Hepatocyte (in vitro differentiated cells): ENCODE measurements at places on chromosomes 2 and 18. TPM values are rescaled to one million over a fixed set of nuclear protein-coding genes. Genes with fewer than 3 reads are reported as not detected.
A peak's percentile ranks its signal among the peaks of the same experiment; 100 is the strongest.

GPAT2 gene
- 0.29 and 0.31 TPM in 2 replicates for polyA plus RNA-seq

DNA sequence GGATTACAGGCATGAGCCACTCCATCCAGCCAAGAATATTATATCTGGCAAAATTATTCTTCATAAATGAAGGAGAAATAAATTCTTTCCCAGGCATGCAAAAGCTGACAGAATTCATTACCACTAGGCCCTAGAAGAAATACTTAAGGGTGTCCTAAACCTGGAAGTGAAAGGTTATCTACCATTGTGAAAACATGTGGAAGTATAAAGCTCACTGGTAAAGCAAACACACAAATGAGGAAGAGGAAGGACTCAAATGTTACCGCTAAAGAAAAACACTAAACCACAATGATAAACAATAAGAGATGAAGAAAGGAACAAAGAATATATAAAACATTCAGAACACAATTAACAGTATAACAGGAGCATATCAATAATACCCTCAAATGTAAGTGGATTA lies 171.8 kb downstream of the CAMKMT start:
- no peaks in the 10 kb centered on the region for H3K27me3 ChIP-seq
- no peaks in the 10 kb centered on the region for H3K4me1 ChIP-seq
- no peak overlapping the region for H3K27ac ChIP-seq
- DNase-seq: no peak
- H3K36me3 ChIP-seq: no peaks in the 10 kb centered on the region
- no peak overlapping the region for H3K4me3 ChIP-seq

GRCh38 chr18:79927607-79928562 lies 23.6 kb downstream of the SLC66A2 start:
- no peaks in the 10 kb centered on the region for H3K27me3 ChIP-seq
- DNase-seq: no peak

- H3K4me3 ChIP-seq: no peak overlapping the region
- DNase-seq: peak; percentile 50
- H3K36me3 ChIP-seq: no peaks in the 10 kb centered on the region
- no peaks in the 10 kb centered on the region for H3K27me3 ChIP-seq
- H3K27ac ChIP-seq: peak overlapping the region; percentile 63
Measured at GRCh38 chr2:100903534-100904258, 83.8 kb downstream of the NPAS2 start.

- H3K27ac ChIP-seq: no peak overlapping the region
- no peaks in the 10 kb centered on the region for H3K36me3 ChIP-seq
- no peaks in the 10 kb centered on the region for H3K4me1 ChIP-seq
- DNase-seq: no peak
Measured at GRCh38 chr18:67574749-67575148, 58.2 kb upstream of the DSEL start.
